ENCODE measurements at places on chromosomes 11 and 22.
A peak's percentile ranks its signal among the peaks of the same experiment; 100 is the strongest.

DNA sequence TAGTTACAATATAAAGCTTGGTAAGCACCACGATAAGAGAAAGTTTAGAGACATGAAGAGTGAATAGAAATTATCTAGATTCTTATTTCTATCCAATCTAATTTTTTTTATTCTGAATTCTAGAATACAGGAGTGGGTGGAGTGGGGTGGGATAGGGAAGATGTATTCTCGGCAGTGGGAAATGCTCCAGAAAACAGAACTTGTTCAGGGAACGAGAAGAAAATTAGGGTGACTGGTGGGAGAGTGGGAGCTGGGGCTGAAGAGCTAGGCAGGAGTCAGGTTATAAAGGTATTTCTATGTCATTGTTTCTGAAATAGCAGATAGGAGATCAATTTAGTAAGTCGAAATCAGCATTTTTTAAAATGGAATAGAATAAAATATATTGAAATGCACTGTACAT lies 53.2 kb upstream of the APOA1 start:
- no peak for DNase-seq

GRCh38 chr22:40588726-40589125 lies 47.8 kb downstream of the MRTFA start:
- no peak for DNase-seq

DNA sequence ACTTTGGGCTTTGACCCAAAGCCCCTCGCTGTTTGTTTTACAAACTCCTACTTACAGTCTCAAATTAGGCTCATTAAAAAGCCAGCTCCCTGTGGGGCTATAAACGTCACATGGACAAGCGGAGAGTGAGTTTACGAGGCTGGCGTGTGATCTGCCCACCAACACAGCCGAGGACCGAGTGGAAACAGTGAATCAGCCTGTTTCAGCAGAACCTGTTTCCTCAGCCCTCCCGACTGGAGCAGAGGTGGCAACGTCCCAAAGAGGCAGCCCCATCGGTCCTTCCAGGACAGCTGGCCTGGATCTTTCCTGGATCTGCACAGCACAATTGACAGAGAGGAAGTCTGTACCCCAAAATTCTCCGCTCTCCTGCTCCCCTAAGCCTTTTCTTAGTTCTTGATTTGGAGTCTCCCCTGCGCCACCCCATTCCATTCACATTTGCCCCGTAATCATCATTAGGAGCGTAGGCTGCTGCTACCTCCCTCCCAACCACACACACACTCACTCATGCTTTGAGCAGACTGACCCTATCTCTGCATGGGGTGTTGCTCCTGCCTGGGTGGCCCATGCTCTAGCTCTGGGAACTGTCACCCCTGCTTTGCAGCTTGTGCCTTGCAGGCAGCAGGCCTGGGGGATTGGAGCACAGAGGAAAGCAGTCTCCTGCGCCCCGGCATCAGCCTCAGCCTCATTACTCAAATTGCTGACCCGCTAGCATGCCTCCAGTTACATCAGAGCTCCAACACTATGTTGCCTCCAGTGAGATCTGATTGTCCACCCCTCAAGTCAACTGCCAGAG lies 117.8 kb downstream of the NAT10 start:
- DNase-seq, result peak; percentile 61

DNA sequence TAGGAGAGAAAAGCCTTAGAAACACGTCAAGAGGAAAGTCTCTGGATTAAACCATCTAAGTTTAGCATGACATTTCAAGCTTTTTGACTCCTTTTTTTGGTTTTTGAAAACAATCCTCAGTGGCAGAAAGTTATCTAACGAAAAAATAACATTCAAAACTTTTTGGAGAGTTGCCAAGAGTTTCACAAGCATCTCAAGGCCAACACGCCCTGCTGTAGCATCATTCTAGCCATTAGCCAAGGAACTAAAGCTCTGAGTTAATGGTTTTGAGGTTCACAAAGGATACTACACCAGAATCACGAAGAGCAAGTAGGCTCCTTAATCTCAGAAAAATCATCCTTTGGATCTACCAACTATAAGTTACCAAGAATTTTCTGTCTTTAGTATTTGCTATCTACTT lies 94.8 kb downstream of the PICALM start:
- no peak for DNase-seq

- no peak for DNase-seq
Measured at GRCh38 chr22:39537975-39538374, 5.4 kb upstream of the RPS19BP1 start.

Data from left ventricle myocardium inferior (tissue), 1 donor.